ENCODE measurements at places on chromosomes 7 and 10.
A peak's percentile ranks its signal among the peaks of the same experiment; 100 is the strongest.

- DNase-seq = no peak
Observed at GRCh38 chr7:52897713-52898112, 137.7 kb upstream of the POM121L12 start.

- no peak for DNase-seq
Observed at GRCh38 chr10:17060289-17060688, 69.3 kb downstream of the CUBN start.

DNA sequence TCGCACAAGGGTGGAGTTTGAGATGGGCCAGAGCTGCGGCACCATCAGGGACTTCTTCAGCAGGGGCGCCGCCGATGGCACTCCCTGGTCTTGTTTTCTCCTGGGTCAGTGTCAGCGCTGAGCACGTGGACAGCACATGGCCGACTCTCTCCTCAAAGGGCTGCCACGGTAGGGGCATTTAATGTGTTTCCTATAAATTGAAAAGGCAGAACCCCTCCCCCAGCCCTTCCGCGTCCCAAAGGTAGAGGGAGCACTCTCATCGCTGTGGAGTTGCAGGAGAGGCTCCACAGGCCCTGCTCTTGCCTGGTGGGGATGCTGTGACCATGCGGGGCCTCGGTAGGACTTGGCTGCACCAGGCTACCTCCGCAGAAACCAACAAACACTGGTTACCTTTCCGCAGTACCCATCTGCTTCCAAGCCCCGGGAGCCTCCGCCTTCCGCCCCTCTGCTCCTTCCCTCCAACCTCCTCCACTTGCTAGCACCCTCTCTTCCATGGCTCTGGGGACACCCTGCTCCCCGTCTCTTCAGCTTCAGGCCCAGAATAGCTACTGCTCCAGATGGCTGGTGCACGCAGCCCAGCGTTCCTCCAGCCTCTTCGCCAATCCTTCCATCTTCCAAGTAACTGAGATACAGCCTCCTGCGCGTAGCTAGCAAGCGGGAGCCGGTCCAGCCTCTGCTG is 166.3 kb upstream of the ADCY1 start:
- DNase-seq = no peak

GRCh38 chr7:140397784-140398750 is at the start of gene SLC37A3:
Gene SLC37A3, minus strand, starts transcription at chr7:140398530. Its CDS starts 16,004 bp downstream, at chr7:140382526.
- DNase-seq = peak; percentile 83

GRCh38 chr10:91146146-91146545 is 74.3 kb upstream of the PCGF5 start:
- DNase-seq = no peak

GRCh38 chr7:12089951-12090756 is 120.9 kb upstream of the TMEM106B start:
- DNase-seq = no peak

- DNase-seq = no peak
Observed at GRCh38 chr10:13000431-13000830, 1.1 kb downstream of the CCDC3 start.

DNA sequence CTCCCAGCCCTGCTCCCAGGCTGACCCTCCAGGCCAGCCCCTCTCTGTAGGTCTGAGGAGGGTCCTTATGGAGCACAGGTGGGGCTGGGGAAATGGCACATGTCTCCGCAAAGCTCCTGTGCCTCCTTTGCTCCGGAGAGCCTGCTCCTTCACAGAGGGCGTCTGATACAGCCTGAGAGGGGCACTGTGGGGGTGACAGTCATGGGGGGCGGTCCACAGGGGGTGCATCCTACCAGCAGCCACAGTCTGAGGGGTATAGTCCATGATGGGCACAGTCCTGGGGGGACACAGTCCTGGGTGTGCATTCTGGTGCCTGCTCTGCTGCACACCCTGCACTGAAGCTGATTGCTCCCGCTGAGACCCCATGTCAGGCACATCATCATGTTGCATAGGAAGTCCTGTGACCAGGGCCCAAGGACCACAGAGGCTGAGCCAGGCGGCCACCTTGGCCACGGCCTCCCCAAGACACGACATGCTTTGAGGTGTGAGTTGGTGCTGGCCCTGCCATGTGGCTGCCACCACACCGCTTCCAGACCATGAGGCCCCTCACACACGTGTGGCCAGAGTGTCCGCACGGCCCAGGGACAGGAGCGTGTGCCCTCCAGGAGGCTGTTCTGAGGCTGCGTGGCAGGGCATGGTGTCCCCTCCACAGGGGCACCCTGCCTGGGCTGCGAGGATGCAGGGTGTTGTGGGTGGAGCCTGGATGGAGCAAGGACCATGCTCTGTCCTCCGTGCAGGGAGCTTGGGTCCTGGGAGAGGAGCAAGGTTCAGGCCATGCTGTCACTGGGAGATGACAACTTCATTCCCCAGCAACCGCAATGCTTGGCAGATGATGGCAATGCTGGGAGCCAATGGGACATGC is 59.2 kb downstream of the PWWP2B start:
- no peak for DNase-seq

- no peak for DNase-seq
Observed at GRCh38 chr7:70040970-70041766, 442.9 kb downstream of the AUTS2 start.

- no peak for DNase-seq
Observed at GRCh38 chr10:60282771-60283353, 106.8 kb downstream of the ANK3 start.

- DNase-seq = no peak
Observed at GRCh38 chr10:69345890-69346474, 67.7 kb downstream of the HK1 start.

All from activated CD4-positive, alpha-beta T cell treated with anti-CD3 and anti-CD28 coated beads for 4 hours (primary cell).